ENCODE measurements at places on chromosomes 2 and 18.

- DNase-seq, result no peak
Measured at GRCh38 chr2:102021779-102022178, 30.0 kb downstream of the IL1R2 start.

DNA sequence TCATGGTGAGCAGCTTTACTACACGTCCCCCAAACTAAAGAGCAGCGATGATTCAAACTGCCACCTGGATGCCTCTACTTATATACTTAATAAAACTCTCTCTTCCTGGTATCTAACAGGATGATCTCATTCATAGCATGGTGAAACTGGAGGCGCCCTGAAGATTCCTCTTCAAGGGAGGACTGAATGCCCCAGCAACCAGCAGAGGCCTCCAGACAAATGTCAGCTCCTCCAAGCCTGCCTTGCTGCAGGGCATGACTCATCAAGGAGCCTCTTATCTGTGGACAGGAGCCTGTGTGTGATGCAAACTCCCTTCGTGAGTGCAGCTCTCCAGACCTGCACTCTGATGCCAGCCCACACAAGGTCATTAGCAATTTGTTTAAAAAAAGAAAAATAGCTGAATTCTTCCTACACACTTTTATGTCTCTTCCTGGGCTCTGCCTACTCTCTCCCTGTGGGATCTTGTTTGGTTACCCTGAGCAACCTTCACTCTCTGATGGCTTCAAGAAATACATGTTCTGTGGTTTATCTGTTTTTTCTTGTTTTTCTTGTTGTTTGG is 30.2 kb downstream of the LONRF2 start:
- DNase-seq, result peak; percentile 94

DNA sequence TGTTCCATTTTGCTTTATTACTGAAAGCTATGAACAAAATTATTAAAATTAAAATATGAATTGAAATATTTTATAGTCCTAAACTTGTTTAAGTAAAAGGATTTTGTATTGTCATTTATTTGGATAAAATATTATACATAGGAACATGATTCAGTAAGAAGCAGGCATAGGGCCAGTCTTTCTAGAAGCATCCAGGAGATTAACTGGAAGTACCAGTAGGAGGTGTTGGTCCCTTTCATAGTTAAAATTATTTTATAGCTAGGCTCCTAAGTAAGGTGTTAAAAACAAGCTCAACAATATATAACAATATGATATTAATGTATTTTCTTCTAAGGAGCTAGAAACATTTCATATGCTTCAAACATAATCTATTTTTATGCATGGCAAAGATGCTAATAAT is 43.7 kb downstream of the FIGN start:
- no peak for DNase-seq

DNA sequence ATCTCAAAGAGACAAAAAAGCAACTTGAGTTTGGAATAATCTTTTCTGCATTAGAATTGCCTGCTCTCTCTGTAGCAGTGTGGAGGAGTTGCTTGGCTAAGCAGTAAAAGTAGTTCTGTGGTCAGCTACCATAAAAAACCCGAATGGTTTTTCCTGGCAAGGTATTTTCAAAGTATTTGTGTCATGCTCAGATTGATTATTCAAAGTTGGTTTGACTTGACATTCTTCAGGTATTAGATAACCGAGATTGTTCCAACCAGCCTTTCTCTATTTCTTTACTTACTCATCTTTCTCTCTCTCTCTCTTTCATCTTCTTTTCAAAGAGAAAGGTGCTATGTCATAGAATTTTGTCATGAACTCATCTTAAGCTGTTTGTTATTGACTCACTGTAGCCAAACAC is 404.9 kb downstream of the CPS1 start:
- no peak for DNase-seq

- DNase-seq, result no peak
Measured at GRCh38 chr2:236408786-236409185, 144.6 kb upstream of the ASB18 start.

- DNase-seq, result peak; percentile 37
Measured at GRCh38 chr2:161243905-161244304, 64.3 kb upstream of the PSMD14 start.

GRCh38 chr18:66513996-66514395 is 89.9 kb downstream of the CDH19 start:
- no peak for DNase-seq

DNA sequence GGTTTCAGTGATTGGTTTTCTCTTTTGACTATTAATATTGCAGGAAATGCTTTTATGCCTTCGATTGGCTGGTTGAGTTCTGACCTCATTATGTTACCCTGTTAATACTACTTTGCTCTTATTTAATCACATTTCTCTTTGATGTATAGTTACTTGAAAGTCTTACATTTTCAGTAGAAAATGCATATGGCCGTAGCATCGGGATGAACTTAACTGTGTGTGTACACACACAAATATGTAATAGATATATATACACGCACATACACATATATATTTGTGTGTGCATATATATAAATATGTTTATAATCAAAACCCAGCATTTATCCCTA is 1.6 kb downstream of the EPC2 start:
- no peak for DNase-seq

- DNase-seq, result peak; percentile 85
Measured at GRCh38 chr18:3454365-3455089, 4.6 kb downstream of the TGIF1 start.

GRCh38 chr2:28488083-28488830 is 7.6 kb upstream of the PLB1 start:
- no peak for DNase-seq

DNA sequence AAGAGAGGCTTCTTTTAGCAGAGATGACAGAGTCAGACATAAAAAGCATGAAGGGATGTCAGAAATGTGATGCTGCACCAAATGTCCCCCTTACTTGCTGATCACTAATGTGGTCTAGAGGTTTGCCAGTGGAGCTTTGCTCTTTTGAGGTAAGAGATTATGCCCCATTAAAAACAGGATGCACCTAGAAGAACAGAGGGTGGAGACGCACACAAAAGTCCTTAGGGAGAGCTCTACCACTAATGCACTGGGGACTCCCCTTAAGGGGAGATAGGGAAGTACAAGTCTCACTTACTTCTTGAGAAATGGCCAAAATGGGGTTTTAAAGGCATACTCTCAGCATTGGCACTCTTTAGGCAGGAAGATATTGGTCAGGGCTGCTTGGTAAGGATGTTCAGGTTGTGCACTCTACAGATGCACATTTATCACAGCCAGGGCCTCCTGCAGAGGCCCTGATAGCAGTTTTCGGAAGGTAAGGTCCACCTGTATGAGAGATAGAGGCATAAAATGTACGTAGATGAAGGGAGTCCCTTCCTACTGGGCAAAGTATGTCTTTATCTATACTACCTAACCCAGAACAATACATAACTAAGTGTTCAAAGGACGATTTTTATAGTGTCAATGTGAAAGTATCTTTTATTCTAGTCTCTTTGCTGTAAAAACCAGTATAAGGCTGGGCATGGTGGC is 17.0 kb upstream of the SCYGR1 start:
- DNase-seq, result peak; percentile 25

Data from hematopoietic multipotent progenitor cell treated with erythropoietin and hydrocortisone succinate and interleukin-3 and kit ligand, for 4 days (in vitro differentiated cells).